ENCODE measurements at places on chromosomes 3 and 15. TPM values are rescaled to one million over a fixed set of nuclear protein-coding genes. Genes with fewer than 3 reads are reported as not detected.

DNA sequence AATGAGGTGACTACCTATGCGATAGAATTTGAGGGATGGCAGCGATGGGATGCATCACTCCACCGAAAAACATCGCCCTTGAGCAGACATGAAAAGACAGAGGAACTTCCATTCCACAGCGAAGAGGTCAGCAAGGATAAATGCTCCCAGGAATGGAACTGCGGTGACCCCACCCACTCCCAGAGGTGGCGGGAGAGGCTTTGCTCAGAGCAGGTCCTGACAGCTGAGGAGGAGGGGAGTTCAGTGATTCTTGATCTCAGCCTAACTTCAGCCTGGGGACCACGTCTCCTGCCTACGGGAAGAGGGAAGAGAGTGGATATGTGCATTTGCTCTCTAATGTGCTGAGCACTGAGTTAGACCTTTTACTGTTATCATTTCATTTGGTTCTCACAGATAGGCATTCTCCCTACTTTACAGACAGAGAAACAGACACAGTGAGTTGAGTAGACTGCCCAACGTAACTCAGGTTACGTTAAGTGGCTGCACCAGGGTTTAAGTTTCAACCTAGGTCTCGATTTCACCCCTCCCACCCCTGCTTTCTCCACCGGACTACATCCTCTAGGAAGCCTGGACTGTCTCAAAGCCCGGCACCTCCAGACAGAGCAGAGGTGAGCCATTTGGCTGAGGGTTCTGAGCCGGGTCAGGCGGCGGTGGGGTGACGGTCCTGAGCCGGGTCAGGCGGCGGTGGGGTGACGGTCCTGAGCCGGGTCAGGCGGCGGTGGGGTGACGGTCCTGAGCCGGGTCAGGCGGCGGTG is 170.0 kb downstream of the RAB11A start:
- no peak for DNase-seq

The SPTBN5 gene
- 3.2 TPM for total RNA-seq

The GP9 gene
- total RNA-seq = not detected

DNA sequence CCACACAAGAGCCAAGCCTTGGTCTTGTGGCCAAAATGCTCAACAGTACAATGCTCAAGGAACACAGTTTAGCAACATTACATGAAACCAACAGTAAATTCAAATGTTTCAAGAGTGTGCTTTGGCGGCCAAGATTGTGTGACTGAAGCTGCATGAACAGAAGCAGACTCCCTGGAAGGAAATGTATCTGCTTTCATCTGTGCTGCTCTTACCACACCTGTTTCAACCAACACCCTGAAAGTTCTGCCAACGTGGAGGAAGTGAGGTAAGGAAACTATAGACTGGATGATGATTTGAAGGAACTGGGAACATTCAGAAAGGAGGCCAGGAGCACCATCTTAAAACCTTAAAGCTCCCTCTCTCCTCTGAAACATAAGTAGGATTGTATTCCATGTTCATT is 55.7 kb downstream of the MB21D2 start:
- no peak for DNase-seq

GRCh38 chr3:105232553-105232952 is 134.2 kb upstream of the ALCAM start:
- DNase-seq = no peak

- DNase-seq = peak; percentile 73
Observed at GRCh38 chr3:37996785-37997301, 6.3 kb downstream of the VILL start.

GRCh38 chr3:73052857-73053256 is 8.6 kb upstream of the EBLN2 start:
- DNase-seq = peak; percentile 21

DNA sequence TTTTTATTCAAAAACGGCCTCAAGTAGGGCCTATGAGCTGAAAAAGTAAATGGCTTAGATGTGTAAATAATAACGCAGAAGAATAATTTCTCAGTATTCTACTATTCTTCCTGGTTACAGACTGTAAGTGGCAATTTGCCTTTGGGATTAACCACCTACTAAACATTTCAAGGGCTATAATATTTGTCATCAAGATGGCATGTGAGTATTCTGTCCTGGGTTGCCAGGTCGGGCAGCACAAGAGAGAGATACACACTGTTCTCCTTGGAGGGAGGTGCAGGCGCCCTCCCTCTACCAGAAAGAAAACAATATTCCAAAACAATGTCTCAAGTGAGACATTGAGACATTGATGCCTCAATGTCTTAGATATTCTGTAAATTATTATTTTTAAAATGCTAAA is 278.4 kb downstream of the OCA2 start:
- DNase-seq = no peak

The DNAJB11 gene
- total RNA-seq = 103 TPM

The MME gene
- not detected for total RNA-seq

All from A673 (cell line).